ENCODE measurements at places on chromosomes 4 and X. TPM values are rescaled to one million over a fixed set of nuclear protein-coding genes. Genes with fewer than 3 reads are reported as not detected.

The USP17L27 gene
- not detected for total RNA-seq

The TBC1D8B gene
- 0.35 TPM for total RNA-seq

The IL13RA2 gene
- not detected for total RNA-seq

The XAGE1B gene
- not detected for total RNA-seq

The SPANXN4 gene
- total RNA-seq = not detected

The COL4A5 gene
- not detected for total RNA-seq

The STPG2 gene
- total RNA-seq = 0.12 TPM

The GIMD1 gene
- total RNA-seq = not detected

The FAM236C gene
- total RNA-seq = not detected

The PAGE4 gene
- not detected for total RNA-seq

The FGFBP1 gene
- not detected for total RNA-seq

The CLDN22 gene
- total RNA-seq = not detected

The APLN gene
- 0.25 TPM for total RNA-seq

The SH2D1A gene
- total RNA-seq = 64.4 TPM

The ANOS1 gene
- not detected for total RNA-seq

The NMU gene
- total RNA-seq = 0.67 TPM

The CCDC149 gene
- total RNA-seq = not detected

The COL4A6 gene
- total RNA-seq = not detected

The RNF175 gene
- not detected for total RNA-seq

The PRKG2 gene
- 0.25 TPM for total RNA-seq

The RAI2 gene
- 0.07 TPM for total RNA-seq
